Right renal cortex interstitium (tissue), 3 donors: ENCODE measurements at places on chromosomes 13 and 19.

DNA sequence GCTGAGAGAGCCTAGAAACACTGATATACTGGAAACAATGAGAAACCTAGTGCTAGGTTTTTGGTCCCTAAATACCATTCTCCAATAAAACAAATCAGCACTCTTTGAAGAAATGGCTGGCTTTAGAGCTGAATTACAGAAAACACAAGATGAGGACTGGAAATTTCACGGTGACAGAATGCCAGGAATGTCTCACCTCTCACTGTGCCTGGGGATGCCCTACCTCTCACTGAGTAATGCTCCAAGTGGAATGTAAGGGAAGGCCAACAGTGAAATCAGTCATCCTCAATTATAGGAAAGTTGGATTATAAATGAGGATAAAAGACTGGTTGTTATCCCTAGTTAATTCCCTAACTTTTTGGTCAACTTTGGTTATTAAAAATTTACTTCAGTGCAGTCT lies 259.0 kb downstream of the NALCN start:
- no peak for DNase-seq

- no peak for DNase-seq
These were observed 140.2 kb downstream of the NUFIP1 start for GRCh38 chr13:44848920-44849676.

DNA sequence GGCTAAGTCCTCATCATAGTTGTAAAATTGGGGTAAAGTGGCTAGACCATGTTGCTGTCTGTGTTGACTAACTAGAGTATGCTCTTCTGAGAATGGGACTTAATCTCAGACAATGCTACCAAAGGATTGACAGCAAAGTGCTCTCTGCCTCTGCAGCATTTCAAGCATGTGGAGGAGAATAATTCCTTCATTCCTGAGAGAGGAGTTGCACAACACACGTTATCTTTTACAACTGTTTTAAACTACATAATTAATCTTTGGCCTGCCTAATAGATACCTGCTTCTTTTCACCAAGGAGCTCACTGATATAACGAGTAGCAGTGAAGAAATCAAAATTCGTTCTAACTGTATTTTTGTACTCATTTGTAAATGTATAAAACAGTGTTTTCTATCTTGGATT lies 2172.2 kb downstream of the PCDH9 start:
- no peak for DNase-seq

DNA sequence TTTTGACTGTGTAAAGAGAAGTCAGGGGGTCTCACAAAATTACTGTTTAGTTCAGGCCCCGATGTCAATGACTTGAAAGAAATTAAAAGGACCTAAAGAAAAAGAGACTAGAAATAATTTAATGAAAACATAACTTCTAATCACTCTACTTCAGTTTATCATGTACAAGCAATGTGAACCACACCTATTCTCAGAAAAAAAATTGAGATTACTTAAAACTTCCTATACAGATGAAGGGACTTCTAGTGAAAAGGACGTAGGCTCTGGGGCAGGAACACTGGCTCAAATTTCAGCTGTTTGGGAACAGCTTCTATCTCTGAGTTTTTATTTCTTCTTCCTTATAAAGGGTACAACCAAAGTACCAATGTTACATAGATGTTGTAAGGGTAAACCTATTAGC lies 38.0 kb downstream of the TPT1 start:
- no peak for DNase-seq

- no peak for DNase-seq
These were observed at the start of gene SMIM44 for GRCh38 chr19:3483226-3483628. Gene SMIM44 (minus strand): TSS chr19:3483441. CDS start chr19:3483403, 38 bp downstream.

DNA sequence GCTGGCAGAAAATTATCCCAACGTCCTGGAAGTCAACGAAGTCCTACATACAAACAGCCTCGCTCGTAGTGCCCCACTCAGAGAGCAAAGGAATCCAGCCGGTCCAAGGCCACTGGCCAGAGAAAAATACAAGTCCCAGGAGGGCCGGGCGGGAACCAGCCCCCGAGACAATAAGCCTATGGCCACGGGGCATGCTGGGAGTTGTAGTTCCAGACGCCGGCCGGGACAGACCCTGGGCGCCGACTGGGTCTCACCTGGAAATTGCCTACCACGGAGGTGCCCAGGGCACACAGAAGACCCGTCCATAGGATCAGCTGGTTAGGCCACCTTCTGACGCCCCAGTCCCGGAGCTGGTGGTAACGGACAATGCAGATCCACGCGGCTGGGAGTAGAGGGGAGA lies 5.4 kb downstream of the TMEM150B start:
- no peak for DNase-seq

DNA sequence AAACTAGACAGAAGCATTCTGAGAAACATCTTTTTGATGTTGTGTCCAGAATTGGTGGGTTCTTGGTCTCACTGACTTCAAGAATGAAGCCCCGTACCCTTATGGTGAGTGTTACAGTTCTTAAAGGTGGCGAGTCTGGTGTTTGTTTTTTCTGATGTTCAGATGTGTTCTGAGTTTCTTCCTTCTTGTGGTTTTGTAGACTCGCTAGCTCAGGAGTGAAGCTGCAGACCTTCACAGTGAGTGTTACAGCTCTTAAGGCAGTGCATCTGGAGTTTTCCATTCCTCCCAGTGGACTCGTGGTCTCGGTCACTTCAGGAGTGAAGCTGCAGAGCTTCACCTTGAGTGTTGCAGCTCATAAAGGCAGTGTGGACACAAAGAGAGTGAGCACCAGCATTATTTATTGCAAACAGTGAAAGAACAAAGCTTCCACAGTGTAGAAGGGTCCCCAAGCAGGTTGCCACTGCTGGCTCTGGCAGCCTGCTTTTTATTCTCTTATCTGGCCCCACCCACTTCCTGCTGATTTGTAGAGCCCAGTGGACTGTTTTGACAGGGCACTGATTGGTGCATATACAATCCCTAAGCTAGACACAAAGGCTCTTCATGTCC lies 1820.8 kb downstream of the UQCRFS1 start:
- DNase-seq: no peak

GRCh38 chr19:5690955-5691821 lies 1.1 kb downstream of the RPL36 start:
- DNase-seq: no peak

DNA sequence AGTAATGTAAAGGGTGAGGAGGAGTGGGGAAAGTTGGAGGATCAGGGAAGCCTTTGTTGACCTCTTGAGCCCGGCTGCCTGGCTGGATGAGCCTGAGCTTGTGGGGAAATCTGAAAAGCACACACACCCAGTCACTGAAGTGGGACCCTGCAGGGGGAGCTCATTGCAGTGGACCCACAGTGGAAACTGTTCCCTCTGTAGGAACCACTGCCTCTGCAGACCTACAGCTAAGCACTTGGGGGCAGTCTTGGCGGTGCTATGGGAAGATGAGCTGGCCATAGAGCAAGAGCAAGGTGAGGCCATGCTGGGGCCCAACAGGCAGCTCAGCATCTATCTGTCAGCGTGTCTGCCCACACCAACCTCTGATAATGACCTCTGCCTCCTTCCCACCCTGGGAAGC lies 294.8 kb downstream of the TSHZ3 start:
- DNase-seq: no peak
